Activated T-helper 1 cell treated with Interleukin-2 at 50 U/mL for 16 hours (primary cell): ENCODE measurements at places on chromosomes 16 and 17.
A peak's percentile ranks its signal among the peaks of the same experiment; 100 is the strongest.

GRCh38 chr17:39631403-39631802, 4.7 kb downstream of the PPP1R1B start:
- DNase-seq: no peak

- no peak for DNase-seq
These were observed 25.5 kb upstream of the ZNF750 start for GRCh38 chr17:82865274-82865673.

DNA sequence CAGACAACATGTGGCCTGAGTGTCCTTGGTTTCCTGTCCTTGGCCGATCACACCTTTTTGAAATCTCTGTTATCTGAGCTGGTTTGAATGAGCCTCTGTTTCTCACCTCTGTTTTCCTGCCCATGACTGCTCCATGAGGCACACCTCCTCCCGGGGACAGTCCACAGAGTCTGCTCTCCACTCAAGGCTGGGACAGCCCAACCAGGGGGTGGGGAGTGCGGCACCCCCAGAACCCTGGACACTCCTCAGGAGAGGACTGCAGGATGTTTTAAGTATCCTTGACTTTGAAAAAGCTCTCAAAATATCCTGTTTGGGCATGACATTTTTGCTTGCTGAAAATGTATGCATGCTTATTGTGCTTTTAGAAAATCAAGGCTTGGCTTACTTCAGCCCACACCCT, 333.0 kb upstream of the N4BP1 start:
- no peak for DNase-seq

DNA sequence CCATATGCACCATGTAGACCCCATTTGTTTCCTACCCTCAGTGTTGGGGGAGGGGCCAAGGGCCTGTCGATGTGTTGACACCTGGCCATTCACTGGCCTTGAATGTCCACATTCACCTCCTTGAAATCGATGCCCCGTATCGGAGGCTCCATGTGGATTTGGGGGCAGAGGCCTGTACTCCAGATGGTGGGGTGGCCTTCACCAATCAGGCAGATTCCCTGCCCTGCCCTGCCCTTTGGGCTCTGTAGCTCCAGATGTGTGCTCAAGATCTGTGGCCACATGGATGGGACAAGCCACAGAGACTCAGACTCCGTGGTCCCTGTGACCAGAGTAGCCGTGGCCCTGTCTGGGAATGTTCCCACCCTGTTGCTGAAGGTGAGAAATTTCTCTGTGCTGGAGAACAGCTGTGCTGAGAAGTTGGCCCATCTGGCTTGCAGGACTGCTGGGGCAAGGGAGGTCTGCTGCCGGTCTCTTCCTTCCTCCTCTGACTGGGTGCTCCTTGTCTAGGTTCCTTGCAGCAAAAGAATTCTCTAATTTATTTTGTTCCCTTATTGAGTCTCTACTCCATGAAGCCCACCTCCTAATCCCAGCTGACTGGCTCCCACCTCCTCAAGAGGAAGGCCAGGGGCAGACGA, 221.3 kb downstream of the SEC14L1 start:
- no peak for DNase-seq

DNA sequence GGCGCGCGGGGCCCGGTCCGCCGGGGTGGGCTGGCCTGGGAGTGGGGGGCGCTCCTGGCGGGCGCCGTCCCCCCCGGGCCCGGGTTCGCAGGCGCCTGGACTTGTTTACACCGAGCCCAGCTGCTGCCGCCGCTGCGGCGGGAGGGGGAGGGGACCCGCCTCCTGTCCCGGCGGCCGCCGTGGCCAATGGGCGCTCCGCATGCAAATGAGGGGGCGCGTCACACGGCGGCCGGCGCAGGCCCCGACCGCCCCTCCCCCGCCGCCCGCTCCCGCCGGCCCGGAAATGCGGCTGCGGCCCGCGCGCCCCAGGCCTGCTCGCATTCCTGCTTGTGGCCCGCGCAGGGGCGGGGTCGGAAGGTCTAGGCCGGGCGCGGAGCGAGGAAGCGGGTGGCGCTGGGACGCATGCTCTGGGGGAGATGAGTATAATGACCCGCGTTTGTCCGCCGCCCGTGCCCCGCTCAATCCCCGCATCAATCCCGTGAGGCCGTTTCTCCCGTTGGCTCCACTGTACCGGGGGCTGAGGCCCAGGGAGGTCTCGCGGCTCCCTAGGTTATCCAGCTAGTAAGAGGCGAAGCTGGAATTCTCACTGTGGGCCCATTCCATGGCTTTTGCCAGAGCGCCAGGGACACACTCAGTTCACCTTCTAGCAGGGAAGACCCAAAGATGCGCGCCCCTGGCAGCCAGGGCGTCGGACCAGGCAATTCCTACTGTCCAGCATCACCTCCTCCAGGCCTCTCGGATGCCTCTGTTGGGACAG, at the start of gene YPEL3:
YPEL3 (minus strand) TSS at position 109 of the 757 bp plus-strand sequence. CDS start 731 bp downstream, outside the sequence.
- DNase-seq: peak; percentile 86

- no peak for DNase-seq
These were observed 48.5 kb downstream of the RBFOX3 start for GRCh38 chr17:79562192-79562930.

DNA sequence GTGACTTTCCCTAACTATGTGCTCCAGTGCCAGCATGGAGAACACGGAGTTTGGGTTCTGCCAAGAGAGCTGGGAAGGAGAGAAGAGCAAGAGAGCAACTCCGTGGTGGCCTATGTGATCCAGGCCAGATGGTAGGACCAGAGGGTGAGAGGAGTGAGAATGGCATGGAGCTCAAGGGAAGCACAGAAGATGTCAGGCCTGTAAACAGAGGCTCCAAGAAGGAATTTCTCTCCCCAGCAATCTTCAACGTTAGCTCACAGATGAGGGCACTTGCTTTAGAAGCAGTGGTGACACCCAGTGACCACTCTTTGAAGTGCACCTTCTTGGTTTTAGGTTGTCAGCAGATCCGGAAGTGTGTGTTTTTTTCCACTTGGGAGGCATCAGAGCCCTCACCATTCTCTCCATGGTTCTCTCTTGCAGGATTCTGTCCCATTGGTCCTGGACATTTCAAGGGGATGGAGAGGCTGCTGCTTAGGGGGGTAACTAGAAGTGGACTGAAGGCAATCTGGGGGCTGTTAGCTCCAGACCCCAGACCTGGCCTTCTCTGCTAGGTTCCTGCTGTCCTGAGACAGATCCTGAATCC, 18.1 kb upstream of the TMEM98 start:
- peak; percentile 3 for DNase-seq

DNA sequence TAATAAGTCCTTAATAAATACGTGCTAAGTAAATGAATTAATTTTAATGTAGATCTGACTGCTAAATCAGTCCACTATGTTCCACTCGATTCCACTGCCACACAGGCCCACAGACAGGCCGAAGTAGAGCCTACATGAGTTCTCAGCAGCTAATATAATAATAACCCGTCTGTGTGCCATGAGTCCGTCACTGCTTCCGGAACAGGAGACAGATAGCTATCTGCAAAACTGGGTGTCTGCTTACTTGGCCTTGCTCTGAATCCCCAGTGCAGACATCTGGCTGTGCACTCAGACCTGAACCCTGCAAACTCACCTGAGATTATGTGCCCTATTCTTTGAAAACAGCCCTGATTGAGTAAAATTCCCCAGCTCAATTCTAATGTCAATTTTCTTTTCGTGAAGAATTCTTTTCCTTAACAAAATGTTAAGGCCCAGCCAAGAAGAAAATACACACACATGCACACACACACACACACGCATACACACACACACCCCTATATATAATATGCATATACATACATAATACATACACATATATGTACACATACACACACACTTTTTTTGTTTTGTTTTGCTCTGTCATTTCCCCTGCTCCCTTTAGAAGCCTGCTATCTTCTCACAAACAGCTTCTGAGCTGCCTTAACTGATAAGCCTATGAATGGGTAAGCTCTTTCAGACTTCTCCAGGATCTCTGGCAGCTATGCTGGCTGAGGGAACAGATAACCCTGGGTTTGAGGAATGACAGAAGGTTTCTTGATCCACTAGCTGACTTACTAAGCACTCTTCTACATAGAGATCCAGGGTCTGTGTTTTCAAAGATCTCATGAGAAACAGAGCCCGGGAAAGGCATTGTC, 39.8 kb upstream of the TOM1L1 start:
- no peak for DNase-seq

- no peak for DNase-seq
These were observed 3.8 kb downstream of the WFDC1 start for GRCh38 chr16:84298376-84298899.

DNA sequence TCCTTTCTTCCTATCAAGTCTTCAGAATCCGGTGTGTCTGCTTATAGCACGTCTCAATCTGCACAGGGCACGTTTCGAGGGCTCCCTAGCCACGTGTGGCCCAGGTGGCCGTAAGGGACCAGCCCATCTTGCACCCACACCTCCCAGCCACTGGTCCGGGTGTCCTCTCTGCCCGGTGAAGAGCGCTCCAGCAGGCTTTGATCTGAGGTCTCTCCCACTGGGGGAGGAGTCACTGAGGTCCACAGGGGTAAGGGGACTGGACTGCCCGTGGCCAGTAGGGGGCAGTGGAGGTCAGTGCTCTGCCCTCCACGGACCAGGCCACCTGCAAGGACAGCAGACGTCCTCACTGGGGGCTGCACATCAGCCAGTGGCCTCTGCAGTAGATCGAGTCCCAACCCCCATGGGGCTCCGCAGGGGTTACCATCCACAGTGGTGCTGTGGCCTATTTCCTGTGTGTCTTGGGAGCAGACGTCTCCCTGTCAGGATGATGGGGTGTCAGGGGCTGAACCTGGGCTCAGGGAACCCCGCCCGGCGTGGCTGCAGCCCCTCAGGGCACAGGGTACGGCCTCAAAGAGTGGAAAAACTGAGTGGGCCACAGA, 204.1 kb upstream of the CIBAR2 start:
- DNase-seq: no peak

DNA sequence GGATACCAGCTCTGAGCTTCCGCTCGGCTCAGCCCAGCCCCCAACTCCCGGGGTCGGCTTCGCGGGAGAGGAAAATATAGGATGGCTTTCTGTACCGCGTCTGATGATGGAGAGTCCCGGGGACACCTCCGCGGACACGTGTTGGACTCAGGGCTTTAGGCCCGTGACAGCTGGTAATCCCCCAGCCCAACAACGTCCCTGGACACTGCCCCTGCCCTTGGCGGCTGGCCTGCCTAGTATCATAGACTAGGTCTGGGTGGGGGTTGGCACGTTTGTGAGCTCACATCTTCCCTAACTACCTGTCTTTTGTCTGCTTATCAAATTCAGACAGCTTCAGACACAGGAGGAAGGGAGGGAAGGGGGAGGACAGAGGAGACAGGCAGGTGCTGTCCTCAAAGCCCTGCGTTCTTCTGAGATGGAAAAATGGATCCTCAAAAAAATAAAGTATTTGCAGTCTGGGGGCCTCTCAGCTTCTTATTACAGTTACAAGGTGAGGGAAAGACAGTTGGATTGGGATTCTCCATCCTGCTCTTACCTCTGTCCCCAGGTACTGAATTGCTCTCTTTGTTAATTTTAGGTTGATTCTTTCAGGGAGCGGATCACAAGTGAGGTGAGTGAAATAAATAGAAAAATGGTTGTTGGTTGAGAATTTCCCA, 698 bp downstream of the PSME3 start:
- DNase-seq: no peak

DNA sequence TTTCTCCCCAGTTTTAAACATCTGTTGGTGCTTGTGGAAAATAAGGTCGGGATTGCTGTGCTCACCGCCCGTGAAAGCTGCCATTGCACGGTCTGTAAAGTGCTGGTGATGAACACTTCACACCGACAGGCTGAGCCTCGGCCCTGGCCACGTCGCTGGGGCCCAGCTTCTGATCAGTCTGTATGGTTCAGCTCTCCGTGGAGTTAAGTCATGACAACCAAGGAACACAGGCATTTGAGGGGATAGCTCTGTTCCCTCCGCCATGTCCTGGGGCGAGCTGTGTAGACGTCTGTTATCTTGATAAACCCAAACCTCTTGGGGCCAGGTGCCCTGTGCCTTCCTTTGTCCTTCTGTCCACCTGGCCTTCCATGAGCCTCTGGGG, 110.6 kb downstream of the METRNL start:
- DNase-seq: no peak

- no peak for DNase-seq
These were observed 65.0 kb downstream of the TBC1D16 start for GRCh38 chr17:79970576-79971068.

DNA sequence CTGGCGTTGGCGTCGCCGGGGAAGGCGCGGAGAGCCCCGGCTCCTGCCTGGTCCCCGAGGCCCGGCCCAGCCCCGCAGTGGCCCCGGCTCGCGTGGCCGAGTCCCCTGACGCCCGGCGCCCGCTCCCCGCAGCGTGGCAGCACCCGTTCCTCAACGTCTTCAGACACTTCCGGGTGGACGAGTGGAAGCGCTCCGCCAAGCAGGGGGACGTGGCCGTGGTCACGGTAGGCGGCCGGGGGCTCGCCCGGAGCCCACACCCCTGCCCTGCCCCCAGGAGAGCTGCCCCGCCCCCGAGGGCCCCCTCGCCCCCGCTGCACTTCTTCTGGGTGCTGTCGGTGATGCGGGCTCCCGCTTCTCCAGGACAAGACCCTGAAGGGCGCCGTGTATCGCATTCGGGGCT, 466 bp downstream of the WDR90 start:
- DNase-seq: no peak

- no peak for DNase-seq
These were observed 317.6 kb downstream of the SEC14L1 start for GRCh38 chr17:77458202-77459017.

- DNase-seq: no peak
These were observed 2.3 kb upstream of the CYTH1 start for GRCh38 chr17:78784352-78784751.

DNA sequence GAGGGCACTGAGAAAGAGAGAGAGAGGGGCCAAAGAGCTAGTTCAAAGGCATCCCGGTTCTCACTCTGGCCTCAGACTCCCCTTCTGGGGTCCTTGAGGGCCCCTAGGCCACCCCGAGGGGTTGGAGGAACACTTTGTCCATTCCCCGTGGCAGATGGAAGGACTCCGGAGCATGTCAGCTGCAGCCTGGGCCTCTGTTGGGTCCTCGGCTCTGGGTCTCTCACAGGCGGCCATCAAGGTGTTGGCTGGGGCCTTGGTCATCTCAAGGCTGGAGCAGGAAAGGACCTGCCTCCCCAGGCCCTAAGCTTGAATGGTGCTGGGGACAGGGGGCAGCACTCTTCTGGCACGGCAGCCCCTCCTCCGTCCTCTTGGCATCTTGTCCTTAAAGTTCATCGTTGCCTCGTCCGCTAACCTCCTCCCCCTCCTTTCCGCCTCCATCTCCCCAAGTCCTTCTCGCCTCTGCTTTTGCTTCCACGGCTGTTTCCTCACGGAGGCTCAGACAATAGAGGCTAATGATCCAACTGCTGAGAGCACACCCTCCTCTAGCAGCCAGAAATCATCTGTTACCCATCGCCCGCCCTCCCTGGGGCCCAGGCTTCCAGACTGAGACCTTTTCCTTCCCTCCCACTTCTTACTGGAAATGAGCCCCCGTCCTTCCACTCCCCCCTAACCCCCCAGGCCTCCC, 23.3 kb downstream of the CCR7 start:
- DNase-seq: no peak

GRCh38 chr17:48719642-48720265, 2.6 kb downstream of the PRAC1 start:
- DNase-seq: no peak

DNA sequence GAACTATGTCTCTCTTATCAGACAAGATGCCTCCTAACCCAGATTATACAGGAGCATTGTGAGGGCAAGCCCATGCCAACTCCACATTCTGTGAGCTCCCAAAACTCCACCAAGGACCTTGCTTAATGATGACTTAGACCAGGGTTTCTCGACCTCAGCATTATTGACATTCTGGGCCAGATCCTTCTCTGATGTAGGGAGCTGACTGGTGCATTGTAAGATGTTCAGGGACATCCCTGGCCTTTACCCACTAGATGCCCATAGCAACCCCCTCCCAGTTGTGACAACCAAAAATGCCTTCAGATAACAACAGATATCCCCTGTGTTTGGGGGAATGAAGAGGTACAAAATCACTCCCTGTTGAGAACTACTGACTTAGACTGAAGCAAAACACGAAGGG, 43.6 kb downstream of the HOXB1 start:
- no peak for DNase-seq
